ENCODE measurements at places on chromosomes 1 and 21. TPM values are rescaled to one million over a fixed set of nuclear protein-coding genes. Genes with fewer than 3 reads are reported as not detected.

LYPLAL1 gene
- 23.2 TPM for total RNA-seq

DIO1 gene
- not detected for total RNA-seq

LGR6 gene
- 76.6 TPM for total RNA-seq

TAS1R1 gene
- not detected for total RNA-seq

RXRG gene
- 2.8 TPM for total RNA-seq

OR2T2 gene
- not detected for total RNA-seq

GBP1 gene
- 26.4 TPM for total RNA-seq

NOTCH2 gene
- 190 TPM for total RNA-seq

SPRR1B gene
- total RNA-seq, result not detected

LRRIQ3 gene
- 0.85 TPM for total RNA-seq

TDRKH gene
- 3.1 TPM for total RNA-seq

CAMTA1 gene
- 113 TPM for total RNA-seq

NKAIN1 gene
- total RNA-seq, result not detected

S100B gene
- 8.4 TPM for total RNA-seq

CPLANE2 gene
- total RNA-seq, result 9.3 TPM

Measured in thoracic aorta (tissue), 2 donors.